AG20443 (cell line): ENCODE measurements at places on chromosomes 3 and 15.
A peak's percentile ranks its signal among the peaks of the same experiment; 100 is the strongest.

GRCh38 chr15:33293713-33294334, 16.9 kb upstream of the RYR3 start:
- peak; percentile 28 for DNase-seq

- no peak for DNase-seq
Observed at GRCh38 chr3:194713299-194714136, 27.8 kb downstream of the FAM43A start.

DNA sequence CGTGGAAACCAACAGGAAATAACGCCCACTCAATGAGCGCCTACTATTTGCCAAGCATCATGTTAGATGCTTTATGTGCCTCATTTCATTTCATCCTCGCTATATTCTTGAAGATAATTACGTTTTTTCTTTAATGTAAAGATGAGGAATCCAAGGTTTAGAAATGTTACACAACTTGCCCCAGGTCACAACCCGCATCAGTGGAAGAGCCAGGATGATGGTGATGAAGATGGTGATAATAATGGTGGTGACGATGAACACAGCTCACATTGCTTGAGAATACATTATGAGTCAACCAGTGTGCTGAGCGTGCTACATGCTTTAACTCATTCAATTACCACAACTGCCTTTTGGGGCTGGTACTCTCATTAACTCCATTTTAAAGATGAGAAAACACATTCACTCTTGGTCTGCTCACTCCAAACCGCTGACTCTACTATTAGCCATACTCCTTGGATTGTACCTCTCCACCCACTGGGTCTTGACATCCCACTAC, 21.5 kb upstream of the MYO1E start:
- no peak for DNase-seq

DNA sequence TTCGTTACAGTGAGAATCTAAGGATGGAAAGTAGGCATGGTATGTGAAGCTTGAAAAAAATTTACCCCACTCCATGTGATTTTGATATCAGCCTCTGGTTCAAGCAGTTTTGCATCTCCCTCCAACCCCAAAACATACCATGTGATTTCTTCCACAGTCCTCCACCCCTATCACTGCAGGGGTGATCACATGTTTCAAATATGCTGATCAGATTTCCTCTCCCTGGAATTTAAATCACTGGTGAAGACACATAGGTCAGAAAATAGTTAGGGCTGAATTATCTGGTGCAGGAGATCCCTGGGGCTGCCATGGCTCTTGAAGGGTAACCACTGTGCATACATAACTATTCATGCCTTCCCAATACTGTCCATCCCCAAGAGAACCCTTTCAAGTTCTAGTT, 119.7 kb upstream of the THRB start:
- no peak for DNase-seq

GRCh38 chr3:174986685-174987084, 127.6 kb downstream of the NAALADL2 start:
- DNase-seq = peak; percentile 21

GRCh38 chr3:175612487-175613196, 753.5 kb downstream of the NAALADL2 start:
- DNase-seq = no peak

DNA sequence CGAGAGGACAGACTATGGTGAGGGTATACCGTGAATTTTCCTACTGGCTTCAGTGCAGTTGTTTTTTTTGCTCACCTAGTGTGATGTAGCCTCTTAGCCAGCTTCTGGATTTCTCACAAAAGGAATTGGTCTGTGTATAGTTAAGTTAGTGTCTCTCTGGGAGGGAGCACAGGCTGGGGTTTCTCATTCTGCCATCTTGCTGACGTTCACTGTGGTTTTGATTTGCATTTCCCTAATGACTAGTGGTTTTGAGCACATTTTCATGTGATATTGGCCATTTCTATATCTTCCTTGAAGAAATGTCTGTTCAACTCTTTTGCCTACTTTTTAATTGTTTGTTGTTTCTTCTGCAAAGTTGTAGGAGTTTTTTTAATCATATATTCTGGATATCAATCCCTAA, 2.2 kb upstream of the CD86 start:
- DNase-seq = no peak

GRCh38 chr3:71436337-71436736, 147.2 kb downstream of the FOXP1 start:
- no peak for DNase-seq

GRCh38 chr3:129336093-129336706, 57.5 kb downstream of the HMCES start:
- no peak for DNase-seq

DNA sequence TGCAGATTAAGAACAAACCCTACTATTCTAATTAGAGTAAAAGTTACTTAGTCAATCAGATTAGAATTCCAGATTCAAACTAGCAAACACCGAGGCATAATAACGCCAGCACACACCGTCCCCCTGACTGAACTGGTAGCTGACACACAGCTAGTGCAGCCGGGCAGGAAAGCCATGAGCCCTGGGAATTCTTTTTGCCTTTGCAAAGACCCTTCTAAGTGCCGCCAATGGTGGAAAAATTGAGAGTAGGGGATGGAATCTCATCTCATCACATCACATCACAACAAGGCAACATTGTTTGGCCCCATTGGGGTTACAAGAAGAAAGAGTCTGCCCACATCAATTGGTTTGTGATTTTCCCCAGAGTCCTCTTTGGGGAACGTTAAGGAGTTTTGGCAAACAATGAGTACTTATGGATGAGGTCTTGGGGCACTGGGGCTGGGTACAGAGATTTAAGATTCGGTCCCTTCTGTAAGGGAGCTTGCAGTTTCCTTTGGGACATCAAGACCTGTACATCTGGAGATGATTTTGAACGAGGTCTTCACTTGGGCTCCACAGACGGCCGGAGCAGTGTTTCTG, 120.4 kb upstream of the MEF2A start:
- no peak for DNase-seq

DNA sequence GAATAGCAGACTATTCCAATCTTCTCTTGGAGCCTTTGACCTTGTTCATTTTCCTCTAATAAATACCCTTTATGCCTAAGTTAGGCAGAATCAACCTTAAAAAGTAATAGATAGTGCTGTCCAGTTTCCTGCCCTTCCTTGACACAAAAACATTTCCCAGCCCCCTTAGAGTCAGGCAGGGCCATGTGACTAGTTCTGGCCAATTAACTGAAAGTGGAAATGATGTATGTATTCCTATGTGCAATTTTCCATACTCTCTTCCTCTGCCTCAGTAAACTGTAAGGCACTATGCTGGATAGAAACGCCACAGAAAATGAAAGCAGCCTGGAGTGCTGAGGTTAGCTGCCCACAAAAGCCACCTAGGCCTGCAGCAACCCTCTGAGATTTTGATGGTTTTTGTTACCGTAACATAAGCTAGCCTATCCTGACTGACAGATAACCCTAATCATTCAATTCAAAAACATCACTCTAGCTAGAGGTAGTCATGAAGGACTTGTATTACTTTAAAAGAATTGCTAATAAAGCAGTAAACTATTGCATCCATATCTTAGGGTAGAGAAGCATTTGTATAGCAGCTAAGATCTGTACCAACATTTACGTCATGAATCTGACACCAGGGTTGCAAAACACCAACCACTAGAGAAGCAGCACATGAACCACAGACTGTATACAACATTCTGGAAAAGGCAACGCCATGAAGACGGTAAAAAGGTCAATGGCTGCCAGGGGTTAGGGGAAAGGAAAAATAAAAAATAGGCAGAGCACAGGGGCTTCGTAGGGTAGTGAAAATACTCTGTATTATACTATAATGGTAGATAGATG, 112.9 kb downstream of the ULK4 start:
- no peak for DNase-seq

- no peak for DNase-seq
Observed at GRCh38 chr15:29698030-29698701, 124.1 kb downstream of the TJP1 start.

GRCh38 chr15:64806509-64806908, 18.9 kb downstream of the PIF1 start:
- DNase-seq = no peak

- DNase-seq = no peak
Observed at GRCh38 chr15:95325763-95326404, 1004.6 kb upstream of the NR2F2 start.

- DNase-seq = peak; percentile 50
Observed at GRCh38 chr3:150020527-150020926, 49.8 kb upstream of the PFN2 start.
